ENCODE measurements at places on chromosomes 7 and 10.

GRCh38 chr7:140674899-140675701, 2.4 kb downstream of the ADCK2 start:
- no peak for DNase-seq

DNA sequence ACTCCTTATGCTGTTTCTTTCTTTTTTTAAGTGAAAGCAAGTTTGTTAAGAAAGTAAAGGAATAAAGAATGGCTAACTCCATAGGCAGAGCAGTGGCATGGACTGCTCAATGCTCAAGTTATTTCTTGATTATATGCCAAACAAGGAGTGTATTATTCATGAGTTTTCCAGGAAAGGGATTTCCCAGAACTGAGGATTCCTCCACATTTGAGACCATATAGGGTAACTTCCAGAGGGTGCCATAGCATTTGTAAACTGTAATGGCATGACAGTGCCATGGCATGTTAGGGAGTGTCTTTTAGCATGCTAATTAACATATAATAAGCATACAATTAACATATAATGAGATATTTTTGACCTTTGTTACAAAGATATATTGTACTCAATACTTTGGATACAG, 1034.5 kb upstream of the PHF14 start:
- DNase-seq: no peak

DNA sequence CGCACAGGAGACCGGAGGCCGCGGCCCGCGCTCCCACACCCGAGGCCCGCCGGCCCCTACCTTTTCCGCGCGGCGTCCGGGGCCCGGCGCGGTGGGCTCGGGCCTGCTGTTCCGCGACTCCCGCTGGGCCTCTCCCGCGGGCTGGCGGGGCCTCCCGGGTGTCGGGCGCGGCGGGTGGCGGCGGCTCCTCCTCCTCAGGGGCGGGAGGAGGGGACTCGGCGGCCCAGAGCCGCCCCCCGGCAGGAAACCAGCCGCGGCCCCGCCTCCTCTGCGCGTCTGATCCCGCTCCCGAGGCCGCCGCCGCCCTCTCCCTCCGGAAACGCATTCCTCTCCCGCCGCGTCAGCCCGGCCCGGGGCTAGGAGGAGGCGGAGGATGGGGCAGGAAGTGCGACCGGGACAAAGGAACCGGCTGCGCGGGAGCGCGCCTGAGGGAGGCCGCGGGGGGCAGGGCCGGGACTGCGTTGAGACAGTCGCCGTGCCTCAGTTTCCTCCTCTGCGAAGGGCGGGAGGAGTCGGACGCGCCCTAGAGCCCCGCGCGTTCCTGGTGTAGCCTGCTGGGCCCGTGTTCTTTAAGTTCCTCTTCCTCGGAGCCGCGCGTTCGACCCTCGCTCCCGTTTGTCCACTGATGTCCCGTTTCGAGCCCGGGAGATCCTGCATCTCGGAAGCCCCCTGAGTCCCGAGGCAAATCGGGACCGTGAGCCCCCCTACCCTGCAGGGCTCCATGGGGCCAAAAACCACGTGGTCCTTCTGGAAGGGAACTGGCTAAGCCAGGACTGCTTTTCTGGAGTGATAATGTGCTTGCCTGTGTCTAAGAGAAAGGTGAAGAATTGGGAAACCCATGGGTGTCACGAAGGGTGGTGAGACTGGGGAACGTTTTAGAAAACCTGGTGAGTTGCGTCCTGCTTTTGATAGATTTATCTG, at the start of gene ITGB1:
Gene ITGB1, minus strand, starts transcription at position 146 of the 921 bp plus-strand sequence. CDS start 22,672 bp downstream, outside the sequence.
- peak; percentile 69 for DNase-seq

- no peak for DNase-seq
These were observed 11.5 kb upstream of the NPFFR1 start for GRCh38 chr10:70295321-70295720.

DNA sequence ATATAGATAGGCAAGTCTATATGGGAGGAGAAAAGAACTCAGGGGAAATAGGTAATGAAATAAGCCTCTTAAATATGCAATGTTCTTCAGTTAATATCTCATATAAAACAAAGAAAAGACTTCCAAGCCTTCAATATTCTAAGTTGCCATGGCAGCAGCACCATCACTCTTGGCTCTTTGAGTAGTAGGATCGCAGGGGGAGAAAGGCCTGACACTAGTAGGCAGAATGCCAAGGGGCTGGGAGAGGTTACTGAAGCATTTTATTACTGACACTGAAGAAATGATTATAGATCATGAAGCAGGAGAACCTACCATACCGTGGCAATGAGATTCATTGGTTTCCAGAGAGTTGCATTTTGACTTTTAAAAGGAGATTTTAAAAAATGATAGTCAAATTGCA, 193.9 kb downstream of the NXPH1 start:
- DNase-seq: no peak

GRCh38 chr7:3367261-3367660, 66.2 kb downstream of the SDK1 start:
- no peak for DNase-seq

DNA sequence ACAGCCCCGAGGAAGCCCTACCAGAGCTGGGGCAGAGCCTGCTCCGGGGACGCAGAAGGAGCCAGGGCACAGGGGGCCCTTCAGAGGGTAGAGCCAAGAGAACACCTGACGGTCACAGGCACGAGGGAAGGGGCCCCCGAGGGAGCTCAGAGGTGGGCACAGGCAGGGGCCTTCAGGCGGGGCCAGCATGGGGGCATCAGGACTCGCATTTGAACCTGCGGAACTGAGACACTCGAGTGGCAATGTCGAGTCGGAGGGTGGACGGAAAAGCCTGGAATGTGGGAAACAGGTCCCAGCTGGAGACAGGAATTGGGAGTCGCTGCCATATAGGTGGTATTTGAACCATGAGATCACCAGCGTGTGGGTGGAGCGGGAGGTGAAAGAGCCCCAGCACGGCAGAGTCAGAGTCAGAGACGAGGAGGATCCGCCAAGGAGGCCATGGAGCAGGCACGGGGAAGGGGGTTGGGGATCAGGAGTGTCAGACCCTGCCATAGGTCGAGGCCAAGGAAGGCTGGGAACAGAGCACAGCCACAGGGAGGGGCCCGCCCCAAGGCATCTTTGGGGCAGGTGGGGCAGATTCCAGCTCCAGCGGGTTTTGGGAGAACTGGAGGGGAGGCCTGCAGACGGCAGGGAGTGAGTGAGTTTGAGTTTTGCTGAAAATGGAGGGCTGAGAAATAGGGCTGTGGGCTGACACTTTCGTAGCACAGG, 13.8 kb downstream of the STK32C start:
- no peak for DNase-seq

DNA sequence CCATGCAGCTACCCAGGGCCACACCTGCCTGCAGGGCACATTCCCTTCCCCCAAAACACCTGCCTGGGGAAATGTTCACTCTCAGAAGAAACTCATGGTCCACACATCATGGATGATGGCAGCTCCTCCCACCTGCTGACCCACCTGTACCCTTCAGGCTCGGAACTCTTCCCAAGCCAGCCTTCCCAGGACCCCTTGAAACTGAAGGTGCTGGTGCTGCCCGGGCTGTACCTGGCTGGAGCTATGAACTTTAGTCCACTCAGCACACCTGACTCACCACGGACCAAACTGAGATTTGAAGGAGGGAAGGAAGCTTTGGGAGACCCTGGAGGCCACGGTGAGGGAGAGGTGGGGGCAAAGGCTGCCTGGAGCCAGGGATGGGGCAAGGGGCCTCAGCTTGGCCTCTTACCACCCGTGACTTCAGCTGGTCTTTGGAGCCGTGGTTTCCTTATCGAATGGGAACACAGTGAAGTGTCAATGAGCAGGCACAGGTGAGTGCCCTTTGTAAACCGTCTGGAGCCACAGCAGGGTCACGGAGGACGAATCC, 30.1 kb upstream of the INPP5A start:
- no peak for DNase-seq

- DNase-seq: no peak
These were observed 96.5 kb upstream of the SLC26A5 start for GRCh38 chr7:103542470-103542869.

DNA sequence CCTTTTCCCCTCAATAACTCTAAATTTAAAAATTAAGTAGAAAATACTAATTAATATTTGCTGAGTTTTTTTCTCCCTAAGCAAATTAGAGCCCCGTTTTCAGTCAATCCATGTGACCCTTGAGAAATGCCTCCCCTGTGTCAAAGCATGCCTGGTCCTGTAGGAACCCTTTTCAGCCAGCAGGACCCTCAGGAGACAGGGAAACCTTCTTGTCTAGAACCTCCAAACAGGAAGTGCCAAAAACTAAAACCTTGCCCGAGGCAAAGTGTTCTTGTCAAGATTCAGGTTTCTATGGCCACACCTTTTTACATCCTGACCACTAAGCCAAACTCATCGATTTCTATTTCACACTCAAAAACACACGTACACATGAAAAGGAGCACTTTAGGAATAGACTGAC, 60.1 kb upstream of the NFE2L3 start:
- DNase-seq: no peak

- DNase-seq: no peak
These were observed 37.8 kb downstream of the TBC1D12 start for GRCh38 chr10:94440096-94440495.

- no peak for DNase-seq
These were observed 64.0 kb upstream of the TMEM72 start for GRCh38 chr10:44847110-44847509.

GRCh38 chr7:107902381-107902780, 11.4 kb downstream of the DLD start:
- no peak for DNase-seq

DNA sequence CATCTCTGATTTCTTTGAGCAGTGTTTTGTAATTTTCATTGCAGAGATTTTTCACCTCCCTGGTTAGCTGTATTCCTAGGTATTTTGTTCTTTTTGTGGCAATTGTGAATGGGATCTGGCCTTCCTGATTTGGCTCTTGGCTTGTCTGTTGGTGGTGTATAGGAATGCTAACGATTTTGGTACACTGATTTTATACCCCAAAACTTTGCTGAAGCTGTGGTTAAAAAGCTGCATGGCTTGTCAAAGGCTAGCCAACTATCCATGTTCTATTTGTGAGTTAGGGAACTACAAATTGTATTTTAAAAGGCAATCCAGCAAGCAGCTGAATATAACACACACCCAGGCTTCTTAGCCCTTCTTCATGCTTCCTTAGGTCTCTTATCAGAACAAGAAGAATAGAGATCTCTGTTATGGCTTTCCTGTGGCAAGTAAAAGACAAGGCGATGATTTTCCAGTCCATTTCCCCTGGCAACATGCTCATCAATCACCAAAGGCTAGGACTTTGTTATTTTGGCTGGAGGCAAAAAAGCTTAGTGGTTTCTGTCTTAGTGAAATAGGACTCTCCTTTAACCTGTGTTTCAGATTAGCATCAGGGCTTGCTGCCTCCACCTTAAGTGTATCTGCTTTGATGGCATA, 77.5 kb downstream of the CDK6 start:
- no peak for DNase-seq

DNA sequence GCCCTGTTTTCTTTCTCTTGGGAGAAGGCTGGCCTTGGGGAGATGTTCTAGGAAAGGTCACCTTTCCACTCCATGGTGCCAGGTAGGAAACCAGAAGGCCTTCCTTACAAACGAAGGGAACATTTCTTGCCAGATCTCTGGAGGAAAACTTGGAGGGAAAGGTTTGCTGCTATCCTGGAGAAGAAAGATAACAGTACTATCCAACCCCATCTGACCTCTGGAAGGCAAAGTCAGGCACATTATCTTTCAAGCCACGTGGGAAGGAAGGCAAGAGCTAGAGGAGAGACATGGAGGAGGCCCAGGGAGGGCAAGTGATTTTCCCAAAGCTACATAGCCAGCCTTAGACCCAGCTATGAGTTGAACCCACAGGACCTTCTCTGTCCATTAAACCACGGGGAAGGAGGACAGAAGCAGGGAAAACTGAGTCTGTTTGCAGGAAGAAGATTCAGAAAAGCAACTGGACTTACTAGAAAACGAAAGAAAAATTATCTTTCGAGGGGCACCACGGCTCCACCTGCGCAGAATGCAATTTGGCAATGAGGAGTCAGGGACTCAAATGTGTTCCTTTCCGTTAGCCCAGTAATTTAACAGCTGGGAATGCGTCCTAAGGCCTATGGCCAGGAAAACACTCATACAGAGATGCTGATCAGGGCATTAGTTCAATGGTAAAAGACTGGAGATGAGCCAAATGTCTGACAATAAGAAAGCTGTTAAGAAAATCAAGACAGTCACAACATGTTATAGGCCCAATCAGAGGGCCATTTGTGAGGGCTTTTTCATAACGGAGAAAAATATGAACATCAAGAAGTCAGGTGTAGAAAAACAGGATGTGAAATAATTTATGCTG, 32.0 kb upstream of the PSAP start:
- DNase-seq: no peak

DNA sequence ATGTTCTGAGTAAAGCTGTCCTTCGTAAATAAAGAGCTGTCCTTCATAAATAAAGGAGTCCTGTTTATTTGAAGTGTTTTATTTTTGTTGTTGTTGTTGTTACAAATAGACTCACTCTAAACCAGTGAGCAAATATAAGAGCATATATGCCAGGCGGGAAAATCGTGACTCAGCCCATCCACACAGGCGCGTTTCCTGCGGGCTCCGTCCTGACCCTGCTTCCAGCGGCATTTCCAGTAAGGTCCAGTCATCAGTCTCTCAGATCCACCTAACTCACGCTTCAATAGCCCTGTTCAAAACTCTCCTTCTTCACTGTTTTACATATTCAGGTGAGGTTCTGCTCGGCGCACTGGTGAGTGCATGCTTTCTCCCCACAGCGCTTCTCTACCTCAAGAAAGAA, 277.2 kb upstream of the ADARB2 start:
- DNase-seq: no peak

DNA sequence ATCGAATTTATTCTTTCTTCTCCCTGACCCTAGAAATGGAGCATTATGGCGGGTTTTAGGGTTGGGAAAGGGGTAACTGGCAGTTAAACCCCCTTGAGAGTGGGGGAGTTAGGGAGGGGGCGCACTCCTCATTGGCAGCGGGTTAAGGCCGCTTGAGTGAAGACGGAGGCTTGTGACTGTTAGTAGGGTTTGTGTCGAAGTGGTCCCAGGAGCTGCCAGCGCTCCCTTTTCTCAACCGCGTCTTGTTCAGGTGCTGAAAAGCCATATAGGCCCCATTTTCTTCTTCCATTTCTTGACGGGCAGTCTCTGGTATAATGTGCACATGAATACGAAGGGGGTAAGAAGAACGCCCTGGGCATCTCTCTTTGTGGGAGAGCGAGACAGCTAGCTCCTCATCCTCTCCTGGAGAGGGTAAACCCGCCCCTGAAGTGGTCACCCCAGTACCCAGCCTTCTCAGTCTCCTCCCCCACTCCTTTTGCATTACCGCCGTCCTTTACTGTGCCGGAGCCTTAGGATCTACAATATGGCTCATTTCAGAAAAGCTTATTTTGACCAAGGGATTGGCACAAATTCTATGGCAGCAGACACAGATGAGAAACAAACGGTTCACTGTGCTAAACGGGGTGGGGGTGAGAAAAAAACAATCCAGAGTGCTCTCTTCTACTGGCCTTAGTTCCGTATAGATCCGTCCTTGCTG, 836 bp downstream of the KMT2E start:
- DNase-seq: peak; percentile 21

GRCh38 chr7:132423594-132424200, 152.6 kb downstream of the PLXNA4 start:
- no peak for DNase-seq
